ENCODE measurements at places on chromosomes 1 and 21. TPM values are rescaled to one million over a fixed set of nuclear protein-coding genes. Genes with fewer than 3 reads are reported as not detected.

The NBPF4 gene
- not detected for total RNA-seq

The NR1I3 gene
- not detected for total RNA-seq

The OR2G6 gene
- not detected for total RNA-seq

The PRXL2B gene
- total RNA-seq = 29.1 TPM

The APCS gene
- total RNA-seq = not detected

The CHIA gene
- not detected for total RNA-seq

The FTCD gene
- total RNA-seq = 0.50 TPM

The C1QB gene
- not detected for total RNA-seq

The CLCA4 gene
- total RNA-seq = 0.24 TPM

The ERO1B gene
- 4.0 TPM for total RNA-seq

The MX2 gene
- not detected for total RNA-seq

The SLC9C2 gene
- not detected for total RNA-seq

The SLC2A5 gene
- 0.38 TPM for total RNA-seq

The MMEL1 gene
- total RNA-seq = not detected

The SHISAL2A gene
- total RNA-seq = not detected
